Naive thymus-derived CD4-positive, alpha-beta T cell (primary cell): ENCODE measurements at places on chromosomes 16 and 17.

DNA sequence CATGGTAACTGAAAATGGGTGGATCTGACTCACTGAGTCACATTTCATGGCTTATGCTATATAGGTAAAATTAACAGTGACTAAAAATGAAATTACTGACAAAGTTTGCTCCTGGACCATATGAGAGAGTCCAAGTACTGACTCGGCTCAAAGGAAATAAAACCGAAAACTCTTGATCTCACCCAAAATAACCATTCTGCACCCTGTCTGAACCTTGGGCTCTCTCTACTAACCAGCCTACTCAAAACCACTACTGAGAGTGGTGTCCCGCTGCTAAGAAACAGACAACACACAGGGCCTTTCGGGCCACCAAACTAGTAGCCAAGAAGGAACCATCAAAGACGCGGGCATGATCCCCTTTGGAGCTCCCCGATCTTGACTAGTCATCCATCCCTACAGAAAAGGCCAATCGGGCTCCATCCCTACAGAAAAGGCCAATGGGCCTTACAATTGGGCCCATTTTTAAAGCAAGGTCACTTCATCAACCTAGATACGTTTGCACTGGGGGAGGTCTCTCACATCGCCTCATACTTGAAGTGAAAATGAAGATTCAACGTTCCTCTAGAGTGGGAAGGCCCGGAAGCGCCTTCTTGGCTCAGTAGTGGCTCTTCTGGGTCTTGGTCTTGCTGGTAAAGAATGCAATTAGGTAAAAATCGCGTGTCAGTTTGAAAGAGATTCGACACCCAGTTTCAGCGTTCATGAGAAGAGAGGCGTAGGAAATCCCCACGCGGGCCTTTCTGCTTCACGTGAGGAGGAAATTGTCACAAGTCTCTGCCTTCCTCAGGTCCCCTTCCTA, 720 bp upstream of the ZPBP2 start:
- H3K4me1 ChIP-seq: peaks cover 24% of the 10 kb centered on the region
- H3K36me3 ChIP-seq: no peaks in the 10 kb centered on the region
- DNase-seq: no peak
- H3K27ac ChIP-seq: peak overlapping the region; percentile 99
- H3K4me3 ChIP-seq: peak overlapping the region; percentile 53

DNA sequence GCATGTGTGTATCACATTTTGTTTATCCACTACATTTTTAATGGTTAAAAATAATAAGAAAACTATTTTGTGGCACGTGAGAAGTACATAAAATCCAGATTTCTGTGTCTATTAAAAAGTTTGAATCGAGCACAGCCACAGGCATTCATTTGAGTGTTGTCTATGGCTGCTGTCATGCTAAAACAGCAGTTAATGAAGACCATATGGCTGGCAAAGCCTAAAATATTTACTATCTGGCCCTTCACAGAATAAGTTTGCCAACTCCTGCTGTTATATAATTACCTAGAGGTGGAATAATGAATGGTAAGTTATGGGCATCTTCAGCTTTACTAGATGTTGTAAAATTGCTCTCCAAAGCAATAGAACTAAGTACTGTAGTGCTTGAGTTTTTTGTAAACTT, 30.5 kb downstream of the TMEM98 start:
- H3K27ac ChIP-seq: no peak overlapping the region
- no peaks in the 10 kb centered on the region for H3K36me3 ChIP-seq
- H3K4me3 ChIP-seq: no peak overlapping the region
- H3K27me3 ChIP-seq: no peaks in the 10 kb centered on the region

DNA sequence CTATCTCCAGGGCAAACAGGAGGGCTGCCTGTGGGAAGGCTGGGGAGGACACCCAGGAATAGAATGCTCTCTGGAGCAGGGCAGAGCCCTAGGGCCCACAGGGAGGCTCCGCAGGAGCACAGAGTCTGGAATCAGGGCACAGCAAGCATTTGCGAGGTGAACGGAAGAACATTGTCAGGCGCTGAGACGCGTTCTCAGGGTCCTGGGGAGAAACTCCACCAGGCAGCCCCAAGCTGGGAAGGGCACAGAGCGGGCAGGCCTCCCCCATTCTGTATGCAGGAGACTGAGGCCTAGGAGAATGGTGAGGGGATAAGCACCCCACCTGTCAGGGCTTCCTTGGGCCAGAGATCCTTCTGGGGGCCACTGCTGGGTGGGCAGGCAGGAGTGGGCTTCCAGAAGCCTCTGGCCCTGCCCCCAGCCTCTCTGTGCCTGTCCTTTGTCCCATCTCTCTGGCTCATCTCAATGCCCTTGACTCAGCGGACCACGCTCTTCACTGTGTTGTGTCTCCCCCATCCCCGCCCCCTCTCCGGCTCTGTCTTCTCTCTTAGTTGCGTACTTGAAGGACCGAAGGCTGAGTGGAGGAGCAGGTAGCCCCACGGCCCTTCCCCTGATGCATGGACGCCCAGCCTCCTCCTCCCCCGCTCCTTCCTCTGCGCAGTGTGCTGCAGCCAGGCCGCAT, 5.1 kb upstream of the SETD6 start:
- no peaks in the 10 kb centered on the region for H3K4me1 ChIP-seq
- peaks cover under 1% of the 10 kb centered on the region for H3K36me3 ChIP-seq
- no peak overlapping the region for H3K27ac ChIP-seq
- no peak overlapping the region for H3K4me3 ChIP-seq

DNA sequence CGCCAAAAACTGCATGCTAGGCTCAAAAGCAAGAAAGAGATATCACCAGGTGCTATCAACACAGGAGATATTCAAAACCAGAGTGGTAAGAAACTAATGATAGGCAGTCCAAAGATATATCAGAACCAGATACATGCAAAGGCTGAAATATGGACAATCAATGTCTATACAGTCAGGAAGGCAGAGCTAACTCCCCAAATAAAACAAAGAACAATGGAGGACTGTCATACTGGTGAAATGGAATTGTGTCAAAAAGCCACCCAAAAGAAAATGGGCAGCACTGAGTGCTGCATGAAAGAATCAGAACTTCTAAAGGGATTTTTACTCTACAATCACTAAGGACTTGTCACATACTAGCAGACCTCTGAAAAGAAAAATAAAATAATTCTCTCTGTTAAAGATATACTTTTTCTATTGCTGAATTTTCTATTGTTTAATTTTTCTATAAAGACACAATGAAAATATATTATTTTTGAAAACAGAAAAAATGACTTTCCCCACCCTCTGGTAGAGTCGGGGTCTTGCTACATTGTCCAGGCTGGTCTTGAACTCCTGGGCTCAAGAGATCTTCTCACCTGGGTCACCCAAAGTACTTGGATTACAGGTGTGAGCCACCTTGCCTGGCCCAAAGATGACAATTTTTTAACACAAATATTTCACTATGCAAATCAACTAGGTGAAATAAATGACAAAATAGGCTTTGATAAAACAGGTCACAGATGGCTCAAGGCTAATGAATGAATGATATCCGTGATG, 98.2 kb downstream of the USP32 start:
- no peaks in the 10 kb centered on the region for H3K27me3 ChIP-seq
- no peaks in the 10 kb centered on the region for H3K4me1 ChIP-seq
- no peak for DNase-seq
- no peaks in the 10 kb centered on the region for H3K36me3 ChIP-seq
- no peak overlapping the region for H3K4me3 ChIP-seq

- no peak for DNase-seq
- no peak overlapping the region for H3K27ac ChIP-seq
- no peak overlapping the region for H3K4me3 ChIP-seq
Observed at GRCh38 chr17:78857266-78857665, 16.7 kb upstream of the USP36 start.

DNA sequence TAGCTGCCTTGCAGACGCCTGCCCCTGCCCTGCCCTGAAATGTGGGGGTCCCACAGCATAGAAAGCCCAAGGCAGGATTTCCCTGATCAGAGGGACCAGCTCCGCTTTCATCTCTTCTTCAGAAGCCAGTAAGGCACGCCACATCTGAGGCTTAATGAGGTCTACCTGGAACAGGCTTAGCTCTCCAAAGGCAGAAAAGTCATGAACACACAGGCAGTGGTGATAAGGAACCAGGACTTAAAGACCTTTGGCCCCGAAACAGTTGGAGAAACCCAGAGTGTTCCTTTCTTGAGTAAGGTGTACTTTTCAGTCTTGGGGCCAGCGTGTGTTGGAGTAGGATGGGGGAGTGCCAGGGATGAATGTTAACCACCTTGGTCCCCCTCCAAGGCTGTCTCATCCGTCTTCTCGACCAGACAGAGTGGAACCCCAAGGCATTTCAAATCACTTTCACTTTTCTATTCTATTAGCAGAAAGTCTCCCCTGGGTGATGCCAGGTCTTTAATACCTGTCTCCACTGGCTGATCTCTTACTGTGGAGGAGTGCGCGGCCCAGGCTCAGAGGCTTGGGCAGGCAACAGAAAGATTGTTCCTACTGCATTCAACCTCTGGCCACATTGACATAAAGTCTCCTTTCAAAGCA, 43.9 kb downstream of the TMEM186 start:
- H3K4me3 ChIP-seq: no peak overlapping the region
- H3K4me1 ChIP-seq: no peaks in the 10 kb centered on the region
- H3K36me3 ChIP-seq: no peaks in the 10 kb centered on the region
- H3K27me3 ChIP-seq: no peaks in the 10 kb centered on the region
- no peak for DNase-seq
- H3K27ac ChIP-seq: no peak overlapping the region

- no peaks in the 10 kb centered on the region for H3K27me3 ChIP-seq
- no peaks in the 10 kb centered on the region for H3K4me1 ChIP-seq
- peaks cover 35% of the 10 kb centered on the region for H3K36me3 ChIP-seq
- no peak overlapping the region for H3K27ac ChIP-seq
- no peak overlapping the region for H3K4me3 ChIP-seq
- no peak for DNase-seq
Observed at GRCh38 chr16:8859913-8860881, 8.6 kb downstream of the CARHSP1 start.
